ENCODE measurements at places on chromosomes 5 and 9.
A peak's percentile ranks its signal among the peaks of the same experiment; 100 is the strongest.

DNA sequence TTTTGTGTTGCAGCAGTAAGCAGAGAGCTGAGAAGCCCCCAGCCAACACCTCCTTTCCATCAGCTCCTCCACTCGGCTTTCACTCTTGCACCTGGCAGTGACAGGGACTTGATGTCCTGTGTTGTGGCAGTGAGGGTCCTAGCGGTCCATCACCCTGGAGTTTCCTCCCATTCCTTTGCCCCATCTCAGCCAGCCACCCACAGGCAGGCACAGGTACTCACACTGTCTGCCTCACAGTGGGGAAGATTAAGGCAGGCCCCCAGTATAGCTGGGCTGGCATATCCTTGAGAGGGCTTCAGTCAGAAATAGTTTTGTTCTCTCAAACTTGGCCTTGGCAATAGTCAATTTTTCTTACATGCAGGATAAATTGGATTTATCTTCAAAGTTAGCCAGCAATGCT lies 362.7 kb downstream of the GADD45G start:
- DNase-seq, result no peak

GRCh38 chr5:15256485-15256884 lies 243.5 kb upstream of the FBXL7 start:
- DNase-seq, result no peak

- peak; percentile 42 for DNase-seq
Observed at GRCh38 chr9:1047591-1048230, 2.4 kb upstream of the DMRT2 start.

DNA sequence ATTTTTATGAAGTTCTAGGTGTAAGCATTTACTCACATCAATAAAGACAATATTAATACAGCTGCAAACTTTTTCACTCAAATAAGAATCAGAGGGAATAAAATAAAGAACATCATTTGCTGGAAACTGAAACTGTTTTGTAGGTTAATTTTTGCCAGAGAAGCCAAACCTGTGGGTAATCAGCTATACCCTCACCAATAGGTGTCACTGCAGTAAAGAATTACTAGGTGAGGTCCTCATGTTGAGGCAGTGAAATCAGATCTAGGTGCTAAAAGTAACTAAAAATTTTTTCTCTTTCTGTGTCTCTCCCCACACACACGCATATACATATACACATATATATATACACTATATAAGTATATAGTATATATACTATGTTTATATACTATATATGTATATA lies 1016.3 kb upstream of the SEMA6A start:
- no peak for DNase-seq

DNA sequence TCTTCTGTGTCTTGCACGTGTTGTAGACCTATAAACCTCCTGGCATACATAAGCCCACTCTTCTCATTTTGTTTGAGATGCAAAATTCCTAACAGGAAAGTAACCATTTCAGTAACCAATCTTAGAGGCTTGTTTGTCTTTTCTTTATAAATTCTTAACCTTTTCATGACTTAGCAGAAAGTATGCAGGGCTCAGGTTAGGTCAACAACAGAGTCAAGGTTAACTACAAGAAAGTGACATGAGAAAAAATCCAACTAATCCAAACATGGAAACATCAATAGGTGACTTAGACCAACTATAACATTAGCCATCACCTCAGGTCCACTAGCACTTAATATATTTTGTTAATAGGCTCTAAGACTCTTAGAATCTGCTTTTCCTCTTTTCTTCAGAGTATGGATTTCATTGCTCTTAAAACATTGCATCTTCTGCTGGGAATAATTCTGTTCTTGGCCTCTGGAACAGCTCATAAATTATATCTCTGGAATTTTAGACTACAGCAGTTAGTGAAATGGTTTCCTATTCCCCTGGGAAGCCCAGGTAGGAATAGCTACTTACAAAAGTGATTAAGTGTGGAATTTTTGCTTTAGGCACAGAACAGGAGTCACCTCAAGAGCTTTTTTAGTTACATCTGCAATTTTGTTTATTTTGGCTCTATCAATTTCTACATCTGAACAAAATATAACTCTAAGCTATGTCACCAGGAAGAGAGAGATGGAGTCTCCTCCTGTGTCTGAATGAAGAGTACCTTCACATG lies 155.3 kb upstream of the ANKRD55 start:
- no peak for DNase-seq

GRCh38 chr5:164220522-164220921 lies 715.1 kb downstream of the MAT2B start:
- DNase-seq, result no peak

DNA sequence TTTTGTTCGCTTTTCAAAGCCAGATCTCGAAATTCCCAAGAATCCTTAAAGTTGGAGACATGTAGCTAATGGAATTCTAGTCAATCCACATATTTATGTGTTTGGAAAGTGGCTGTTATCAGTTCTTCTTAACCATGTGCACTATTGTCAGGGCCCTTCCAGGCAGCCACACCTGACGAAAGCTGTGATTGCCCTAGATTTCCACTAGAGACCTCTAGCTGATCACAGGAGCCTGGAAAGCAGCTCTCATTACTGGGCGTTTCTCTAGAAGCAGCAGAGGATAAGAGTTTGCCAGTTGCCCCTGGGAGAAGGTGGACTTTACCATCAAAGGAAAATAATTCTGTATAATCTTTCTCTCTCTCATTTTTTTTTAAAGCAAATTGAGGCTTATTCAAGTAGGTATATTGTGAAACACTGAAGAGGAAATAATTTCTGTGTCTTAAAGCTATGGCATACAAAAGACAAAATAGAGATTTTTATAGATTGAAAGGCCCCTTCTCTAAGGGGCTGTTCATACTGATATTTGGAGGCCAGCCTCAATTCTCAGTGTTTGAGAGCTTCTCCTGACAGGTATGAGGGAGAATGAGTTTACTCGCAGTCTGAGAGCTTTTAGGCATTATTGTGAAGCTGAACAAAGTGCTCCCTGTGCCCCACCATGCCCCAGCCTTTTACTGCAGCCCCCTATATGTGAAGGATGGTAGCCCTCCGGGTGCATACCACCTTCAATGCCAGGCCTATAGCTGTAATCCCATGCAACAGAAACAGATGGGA lies 405.4 kb upstream of the ACTBL2 start:
- DNase-seq, result no peak

- DNase-seq, result no peak
Observed at GRCh38 chr5:23523031-23523430, 15.6 kb downstream of the PRDM9 start.

DNA sequence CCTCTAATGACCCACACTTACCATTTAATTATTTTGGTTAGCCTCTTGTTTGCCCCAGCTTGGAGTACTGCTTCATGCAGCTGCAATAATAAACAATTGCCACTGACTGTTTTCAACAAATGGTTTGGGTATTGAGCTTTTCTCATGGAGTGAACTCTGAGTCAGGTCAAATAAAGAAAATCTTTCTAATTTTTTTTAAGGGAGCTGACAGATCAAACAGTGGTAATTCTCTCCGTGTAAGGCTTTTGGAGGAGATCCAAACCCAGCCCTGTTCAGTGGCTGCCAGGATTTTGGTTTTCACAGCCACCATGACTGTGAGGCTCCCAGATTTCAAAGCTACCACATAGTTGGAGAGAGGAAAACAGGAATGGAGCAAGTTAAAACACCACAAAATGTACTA lies 110.7 kb upstream of the EFNA5 start:
- DNase-seq, result no peak

DNA sequence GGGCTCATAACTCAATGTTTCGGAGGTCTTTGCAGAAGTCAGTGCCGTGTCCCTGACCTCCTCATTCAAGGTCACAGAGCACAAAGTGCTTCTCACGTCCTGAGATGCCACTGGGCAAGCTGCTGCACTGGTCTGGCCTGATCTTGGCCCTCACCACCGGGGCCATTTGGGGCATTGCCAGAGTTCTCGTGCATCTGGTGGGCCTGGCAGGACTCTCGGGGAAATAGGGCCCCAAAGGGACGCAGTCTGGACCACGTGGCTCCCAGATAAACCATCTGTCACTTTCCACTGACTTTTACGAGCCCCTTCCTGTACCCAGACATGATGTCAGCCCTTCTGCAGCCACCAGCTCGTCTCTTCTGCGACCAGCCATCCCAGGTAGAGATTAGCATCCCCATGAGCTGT lies 54.8 kb downstream of the HRH2 start:
- no peak for DNase-seq

- DNase-seq, result no peak
Observed at GRCh38 chr9:120855827-120856670, 13.3 kb upstream of the PSMD5 start.

DNA sequence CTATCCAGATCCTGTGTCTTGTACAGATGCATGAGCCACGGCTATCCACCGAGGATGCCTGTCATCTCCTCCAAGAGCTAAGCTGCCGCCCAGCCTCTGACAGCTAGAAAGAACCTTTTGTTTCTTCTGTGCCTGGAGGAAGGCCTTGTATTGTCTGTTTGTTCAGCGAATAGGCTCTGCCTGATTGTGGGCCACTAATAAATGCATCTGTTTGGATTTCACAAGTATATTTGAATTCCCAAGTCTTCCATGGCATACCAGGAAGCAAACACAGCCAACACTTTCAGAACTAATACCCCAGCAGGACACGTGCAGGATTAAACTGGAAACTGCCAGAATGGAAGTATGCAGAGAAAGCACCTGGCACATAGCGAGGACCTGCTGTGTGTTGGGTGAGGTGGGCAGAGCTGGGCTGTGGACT lies 92.7 kb upstream of the NEURL1B start:
- no peak for DNase-seq

DNA sequence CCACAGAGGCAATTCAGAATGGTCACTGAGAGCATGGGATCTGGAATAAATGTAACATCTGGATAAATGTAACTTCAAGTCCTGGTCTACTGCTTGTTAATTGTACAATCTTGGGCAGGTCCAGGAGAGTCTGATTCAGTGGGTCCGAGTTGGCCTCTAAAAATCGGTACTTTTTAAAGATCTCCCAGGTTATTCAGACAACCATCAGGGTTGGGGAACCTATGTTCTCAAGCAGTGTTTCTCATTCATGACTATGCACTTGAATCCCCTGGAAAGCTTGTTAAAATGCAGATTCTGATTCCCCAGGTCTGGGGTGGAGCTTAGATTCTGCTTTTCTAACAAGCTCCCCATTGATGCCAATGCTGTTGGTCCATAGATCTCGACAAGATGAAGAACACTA lies 14.8 kb downstream of the ANXA1 start:
- no peak for DNase-seq

GRCh38 chr9:79731171-79731890 lies 159.6 kb downstream of the TLE4 start:
- DNase-seq, result no peak

DNA sequence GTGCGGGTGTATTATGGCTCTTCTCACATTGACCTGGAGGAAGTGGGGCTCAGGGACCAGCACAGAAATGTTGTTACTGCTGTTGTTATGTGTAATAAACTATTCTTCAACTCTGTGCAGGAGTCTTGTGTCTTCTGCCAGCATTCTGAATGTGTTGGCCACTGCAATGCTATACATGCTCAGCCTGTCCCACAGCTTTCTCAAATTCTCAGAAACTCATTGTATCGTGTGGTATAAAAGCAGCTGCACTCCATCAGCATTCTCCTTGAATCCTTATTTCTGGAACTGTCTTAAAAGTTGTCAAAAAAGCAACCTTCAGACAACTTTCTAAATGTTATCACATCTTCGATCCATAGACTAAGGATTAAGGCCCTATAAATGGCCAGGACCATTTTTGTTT lies 72.0 kb downstream of the ZNF474 start:
- DNase-seq, result no peak

GRCh38 chr5:98231089-98231488 lies 542.4 kb upstream of the RGMB start:
- DNase-seq, result no peak

- DNase-seq, result no peak
Observed at GRCh38 chr5:39218482-39219402, 621 bp downstream of the FYB1 start.

GRCh38 chr5:172531704-172532026 lies 77.3 kb upstream of the SH3PXD2B start:
- peak; percentile 15 for DNase-seq

DNA sequence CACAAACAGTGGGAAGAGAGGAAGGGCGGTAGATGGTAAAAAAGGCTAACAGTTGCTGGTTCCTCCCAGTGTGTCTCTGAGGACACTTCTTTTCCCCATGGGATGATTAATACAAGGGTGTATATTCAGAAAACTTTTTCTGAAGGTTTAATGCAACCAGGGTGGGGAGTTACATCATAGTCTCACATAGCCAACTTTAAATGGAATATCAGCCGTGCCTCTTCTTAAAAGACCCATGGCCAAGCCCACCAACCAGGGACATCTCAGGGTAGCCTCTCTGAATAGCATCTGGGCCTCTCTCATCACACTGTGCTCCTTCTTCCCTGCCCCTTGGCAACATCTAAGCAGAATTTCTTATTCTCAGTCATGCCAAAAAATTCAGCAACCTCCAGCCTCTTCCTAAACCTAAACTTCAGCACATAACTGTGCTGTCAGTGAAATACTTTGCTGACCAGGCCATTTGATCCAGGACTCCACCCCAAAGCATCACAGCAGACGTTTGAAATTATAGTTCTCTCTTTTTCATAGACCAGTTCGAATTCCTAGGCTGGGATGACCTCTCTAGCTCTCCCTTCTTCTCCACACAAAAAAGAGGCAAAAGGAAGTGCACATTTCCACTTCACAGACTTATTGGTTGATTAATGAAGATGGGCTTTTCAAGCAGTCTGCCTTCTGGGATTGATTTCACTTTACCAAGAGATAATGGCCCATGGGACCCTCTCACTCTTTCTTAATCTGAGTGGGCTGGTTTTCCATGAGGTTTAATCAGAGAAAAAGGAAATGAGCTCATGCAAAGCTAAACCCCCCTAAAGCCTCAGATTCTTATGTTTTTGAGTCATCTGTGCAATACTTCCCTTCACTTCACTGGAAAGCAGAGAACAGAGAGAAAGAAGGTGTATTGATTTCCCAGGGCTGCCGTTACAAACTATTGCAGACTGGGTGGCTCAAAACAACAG lies 85.1 kb upstream of the RAI14 start:
- no peak for DNase-seq

GRCh38 chr5:100026606-100027005 lies 508.6 kb upstream of the FAM174A start:
- no peak for DNase-seq

DNA sequence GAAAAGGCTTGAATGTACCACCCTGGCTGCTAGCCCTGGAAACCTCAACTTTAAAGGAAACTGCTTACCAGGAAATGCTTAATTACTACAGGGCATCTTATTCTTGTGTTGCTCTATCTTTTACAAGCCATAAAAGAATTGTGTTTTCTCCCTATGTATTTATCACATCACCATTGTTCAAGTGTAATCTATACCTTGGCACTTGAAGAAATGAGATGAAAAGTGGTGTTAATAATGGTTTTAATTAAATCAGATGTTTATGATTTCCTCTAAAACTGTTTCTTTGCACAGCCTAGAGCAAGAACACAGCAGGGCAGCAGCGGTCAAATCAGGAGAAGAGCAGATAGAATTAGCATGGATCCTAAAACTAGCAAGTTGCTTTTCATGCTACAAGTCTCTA lies 131.8 kb upstream of the RGMB start:
- no peak for DNase-seq

DNA sequence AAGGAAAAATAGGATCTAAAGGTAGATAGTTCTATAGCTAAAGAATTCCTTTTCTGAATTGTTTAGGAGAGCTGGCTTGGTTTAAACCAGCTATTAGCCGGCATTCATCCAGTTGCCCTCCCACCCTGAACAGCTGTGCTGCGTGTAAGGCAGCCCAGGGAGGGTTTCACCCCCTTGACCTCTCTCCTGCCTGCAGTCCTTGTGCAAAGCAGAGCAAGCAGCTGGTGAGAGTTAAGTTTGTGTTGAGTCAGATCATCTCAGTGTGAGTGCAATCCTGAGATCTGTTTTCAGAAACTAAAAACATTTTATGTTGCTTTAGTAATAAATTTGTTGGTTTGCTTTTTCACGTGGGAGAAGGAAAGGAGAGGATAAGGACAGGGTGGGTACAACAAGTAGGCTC lies 13.0 kb downstream of the SLC25A25 start:
- no peak for DNase-seq
